ENCODE measurements at places on chromosomes 12 and 14.

GRCh38 chr12:64006211-64006825, 161.8 kb downstream of the SRGAP1 start:
- peak; percentile 51 for DNase-seq

DNA sequence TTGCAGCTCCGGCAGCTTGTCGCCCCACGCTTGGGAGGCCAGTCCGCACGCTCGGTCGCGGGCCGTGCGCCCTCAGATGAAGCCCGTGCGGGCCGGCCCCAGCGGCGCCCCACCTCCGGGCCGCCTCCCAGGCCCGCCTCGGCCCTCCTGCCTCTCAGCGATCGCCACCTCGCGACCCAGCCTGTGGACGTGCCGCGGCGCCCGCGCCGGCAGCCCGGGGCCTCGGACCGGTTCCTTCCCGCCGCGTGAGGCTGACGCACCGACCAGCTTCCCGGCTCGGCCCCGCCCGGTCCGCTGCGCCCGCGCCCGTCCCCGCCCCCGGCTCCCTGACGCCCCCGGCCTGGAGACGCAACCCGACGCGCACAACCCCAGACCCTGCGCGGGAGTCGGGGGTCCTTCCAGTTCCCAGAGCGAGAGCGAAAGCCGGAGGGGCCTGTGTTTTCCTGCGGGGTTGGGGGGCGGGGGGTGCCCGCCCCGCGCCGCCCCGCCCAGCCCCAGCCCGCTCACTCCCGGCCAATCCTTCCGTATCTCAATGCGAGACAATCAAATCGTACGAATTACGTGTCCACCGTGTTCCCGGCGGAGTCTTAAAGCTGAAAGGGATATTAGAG, at the start of gene ERO1A:
Gene ERO1A (minus strand): TSS at position 78 of the 611 bp plus-strand sequence. CDS start 77 bp downstream, at position 1.
- DNase-seq: peak; percentile 97

GRCh38 chr14:37179896-37180502, 7.6 kb upstream of the SLC25A21 start:
- DNase-seq: no peak

- DNase-seq: no peak
These were observed 194.6 kb downstream of the ERC1 start for GRCh38 chr12:1185460-1186182.

GRCh38 chr14:51095854-51096823, 1.2 kb upstream of the TRIM9 start:
- DNase-seq: peak; percentile 79

DNA sequence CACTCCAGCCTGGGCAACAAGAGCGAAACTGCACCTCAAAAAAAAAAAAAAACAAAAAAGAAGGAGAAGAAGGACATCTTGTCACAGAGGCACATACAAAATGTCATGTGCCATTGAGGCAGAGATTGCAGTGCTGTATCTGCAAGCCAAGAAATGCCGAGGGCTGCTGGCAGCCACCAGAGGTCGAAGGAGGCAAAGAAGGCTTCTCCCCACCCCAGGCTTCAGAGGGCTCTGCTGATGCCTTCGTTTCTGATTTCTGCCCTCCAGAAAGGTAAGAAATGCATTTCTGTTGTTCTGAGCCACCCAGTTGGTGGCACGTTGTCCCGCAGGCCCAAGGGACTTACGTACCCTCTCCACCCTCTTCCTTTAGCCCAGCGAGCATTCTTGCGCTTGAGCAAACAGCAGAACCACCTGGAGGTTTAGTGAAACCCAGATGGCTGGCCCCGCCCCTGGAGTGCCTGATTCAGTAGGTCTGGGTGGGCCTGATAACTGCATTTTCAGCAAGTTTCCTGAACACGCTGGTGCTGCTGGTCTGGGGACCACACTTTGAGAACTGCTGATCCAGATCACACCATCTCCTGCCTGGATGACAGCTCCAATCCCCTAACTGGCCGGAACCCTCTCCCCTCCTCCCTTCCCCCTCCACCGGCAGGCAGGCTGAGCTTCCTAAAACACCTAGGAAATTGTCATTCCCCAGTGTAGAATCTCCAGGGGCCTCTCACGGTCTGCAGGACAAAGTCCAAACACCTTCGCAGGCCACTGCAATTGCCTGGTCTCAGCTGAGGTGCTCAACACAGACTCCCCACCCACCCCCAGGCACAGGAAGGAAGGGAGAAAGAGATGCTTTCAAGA, 21.1 kb upstream of the SCARB1 start:
- DNase-seq: no peak

- DNase-seq: peak; percentile 71
These were observed 9.5 kb upstream of the BDKRB1 start for GRCh38 chr14:96246539-96246847.

- no peak for DNase-seq
These were observed 1107.3 kb downstream of the SLC6A15 start for GRCh38 chr12:83805156-83805772.

- DNase-seq: no peak
These were observed 10.8 kb downstream of the RBM19 start for GRCh38 chr12:113955109-113955970.

- DNase-seq: peak; percentile 37
These were observed 1.9 kb downstream of the PPP1R3E start for GRCh38 chr14:23300687-23301223.

DNA sequence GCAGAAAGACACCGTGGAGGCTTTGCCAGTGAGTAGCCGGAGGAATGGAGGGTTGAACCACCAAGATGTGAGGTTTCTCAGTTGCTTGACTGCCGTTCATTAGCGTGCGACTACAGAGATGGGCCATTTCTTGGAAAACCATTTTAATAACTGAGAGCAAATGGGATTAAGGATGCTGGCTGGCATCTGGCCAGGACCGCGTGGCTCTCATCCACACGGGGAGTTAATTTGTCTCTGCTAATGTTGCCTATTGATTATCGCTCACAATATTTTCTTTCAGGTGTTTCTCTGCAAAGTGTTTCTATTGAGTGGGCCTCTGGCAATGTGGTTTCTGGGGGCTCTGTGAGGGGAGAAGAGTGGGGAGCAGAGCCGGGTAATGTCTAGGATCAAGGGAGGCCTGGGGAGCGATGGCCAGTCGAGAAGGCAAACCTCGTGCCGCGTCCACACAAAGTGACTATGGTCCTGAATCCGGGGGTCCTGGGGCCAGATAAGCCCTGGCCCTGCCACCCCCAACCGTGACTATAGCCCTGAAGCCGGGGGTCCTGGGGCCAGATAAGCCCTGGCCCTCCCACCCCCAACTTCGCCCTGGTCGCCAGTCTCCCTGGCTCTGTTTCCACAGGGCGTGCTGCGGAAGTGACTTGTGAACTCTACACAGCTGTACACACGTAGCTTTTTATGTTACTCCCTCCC, 110.6 kb downstream of the PRMT8 start:
- DNase-seq: no peak

DNA sequence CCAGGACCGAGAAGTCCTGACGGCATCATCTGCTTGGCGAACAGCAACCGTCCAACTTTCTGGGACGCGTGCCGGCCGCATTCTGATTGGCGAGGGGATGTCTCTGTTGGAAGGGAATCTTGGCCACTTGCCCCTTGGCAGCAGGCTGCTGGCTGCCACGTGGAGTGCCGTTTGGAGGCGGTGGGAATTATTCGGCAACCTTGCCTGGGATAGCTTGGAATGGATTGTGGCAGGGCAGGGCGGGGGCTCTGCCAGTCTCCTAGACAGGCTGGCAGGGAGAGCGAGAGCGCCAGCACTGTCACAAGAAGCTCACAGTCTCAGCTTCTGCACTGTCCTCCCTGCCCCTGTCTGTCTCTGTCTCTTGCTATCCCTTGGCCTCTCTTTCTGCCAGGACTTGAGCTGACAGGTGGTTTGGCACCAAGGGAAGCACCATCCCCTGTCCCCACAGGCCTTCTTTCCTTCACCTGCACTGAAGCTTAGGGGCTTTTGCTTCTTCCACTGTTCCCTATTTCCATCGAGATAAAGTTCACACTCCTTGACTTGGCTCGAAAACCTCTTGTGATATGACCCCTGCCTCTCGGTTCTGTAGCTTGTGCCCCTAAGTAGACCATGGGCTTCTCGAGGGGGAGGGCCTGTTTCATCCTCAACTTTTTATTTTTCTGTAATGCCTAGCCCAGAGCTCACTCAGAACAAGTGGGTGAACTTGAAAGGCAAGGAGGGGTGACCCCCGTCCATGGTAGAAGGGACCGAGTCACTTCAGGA, 201.9 kb downstream of the PHETA1 start:
- no peak for DNase-seq

- DNase-seq: no peak
These were observed 164.1 kb downstream of the PHETA1 start for GRCh38 chr12:111204788-111205241.

DNA sequence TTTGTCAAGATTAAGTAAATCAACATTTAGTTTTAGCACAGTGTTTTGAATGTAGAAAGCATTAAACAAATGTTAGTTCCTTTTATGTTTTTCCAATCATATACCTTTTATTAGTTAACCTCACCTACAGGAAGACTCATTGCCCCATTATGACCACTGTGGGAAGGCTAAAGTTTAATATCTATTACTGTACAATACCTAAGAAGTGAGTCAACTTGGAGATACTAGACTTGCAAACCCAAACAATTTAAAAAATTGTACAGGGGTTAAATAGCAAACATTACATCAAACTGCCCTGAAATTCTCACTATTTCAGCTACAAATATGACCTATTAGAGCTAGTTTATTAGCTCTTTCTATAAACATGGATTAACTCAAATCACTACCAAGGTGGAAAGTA, 8.6 kb upstream of the G2E3 start:
- no peak for DNase-seq

DNA sequence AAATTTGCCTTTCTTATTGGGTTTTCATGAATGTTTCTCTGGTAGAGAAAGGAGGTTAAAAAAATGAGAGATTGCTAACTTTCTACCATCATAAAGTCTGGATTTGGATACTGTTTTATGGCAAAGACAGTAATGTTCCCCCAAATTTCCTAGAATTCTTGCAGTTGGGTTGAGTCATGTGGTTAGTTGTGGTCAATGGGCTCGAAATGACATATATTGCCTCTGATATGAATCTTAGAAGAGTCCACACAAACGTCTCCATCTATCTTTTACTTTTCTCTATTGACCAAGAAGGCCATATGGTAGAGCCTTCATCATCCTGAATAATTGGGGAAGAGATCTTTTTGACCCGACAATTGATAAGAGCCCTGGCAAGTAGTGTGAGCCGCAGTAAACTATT, 119.5 kb upstream of the PMCH start:
- DNase-seq: no peak

GRCh38 chr14:97456958-97457357, 659.8 kb downstream of the VRK1 start:
- peak; percentile 1 for DNase-seq

DNA sequence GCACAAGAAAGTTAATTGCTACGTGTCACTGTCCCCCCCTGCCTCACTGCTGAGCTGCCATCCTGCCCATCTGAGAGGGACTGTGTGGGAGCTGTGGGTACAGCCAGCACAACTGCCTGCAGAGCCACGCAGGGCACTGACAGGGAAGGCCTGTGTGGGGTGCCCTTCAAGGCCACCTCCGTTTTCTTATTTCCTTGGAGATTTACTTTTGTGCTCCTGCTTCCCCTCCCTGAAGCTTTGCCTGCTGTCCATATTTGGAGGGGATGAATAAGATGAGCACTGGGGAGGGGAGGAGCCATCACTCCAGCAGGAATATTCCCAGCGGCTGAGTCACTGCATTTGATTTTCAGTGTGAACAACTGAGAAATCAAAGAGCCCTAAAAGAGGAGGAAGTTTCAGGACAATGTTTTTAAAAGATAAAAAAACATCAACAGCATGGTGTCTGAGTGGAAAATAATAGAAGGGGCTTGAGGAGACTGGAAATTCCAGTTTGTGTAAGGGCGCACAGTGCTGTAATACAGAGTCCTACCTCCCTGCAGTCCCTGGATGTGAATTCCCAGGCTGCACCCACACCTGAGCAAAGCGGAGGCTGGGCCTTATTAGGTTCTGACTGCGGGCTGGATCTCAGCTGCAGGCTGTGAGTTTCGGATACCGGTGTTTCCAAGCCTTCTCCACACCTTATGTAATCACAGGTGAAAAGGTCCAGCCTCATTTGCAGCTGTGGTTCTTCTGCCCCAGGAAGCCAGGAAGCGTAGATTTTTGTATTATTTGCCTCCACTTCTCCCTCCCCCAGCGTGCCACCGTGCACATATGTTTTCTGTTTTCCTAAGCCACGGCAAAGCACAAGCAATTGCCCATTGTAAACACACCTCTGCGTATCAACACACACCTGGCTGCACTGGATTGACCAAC, 192.6 kb upstream of the BCL2L14 start:
- DNase-seq: peak; percentile 89

DNA sequence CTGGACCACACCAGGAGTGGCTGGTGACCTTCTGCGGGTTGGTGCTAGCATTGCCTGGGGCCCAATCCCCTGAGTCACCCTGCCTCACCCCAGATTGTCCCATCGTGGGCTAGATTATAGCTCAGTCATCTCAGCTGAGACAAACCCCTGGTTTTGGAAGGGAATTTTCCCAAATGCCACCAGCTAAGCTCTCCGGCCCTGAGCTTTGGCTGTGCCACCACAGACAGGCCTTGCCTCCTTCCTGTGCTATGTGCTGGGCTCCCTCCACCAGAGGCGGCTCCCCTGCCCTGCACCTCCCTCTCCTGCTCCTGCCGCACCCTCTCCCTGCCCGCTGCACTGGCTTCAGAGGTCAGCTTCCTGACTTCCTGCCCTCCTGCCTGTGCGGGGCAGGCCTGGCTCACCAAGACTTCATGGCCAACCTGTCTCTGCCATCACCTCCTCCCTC, 196.3 kb downstream of the TSPAN9 start:
- DNase-seq: no peak

DNA sequence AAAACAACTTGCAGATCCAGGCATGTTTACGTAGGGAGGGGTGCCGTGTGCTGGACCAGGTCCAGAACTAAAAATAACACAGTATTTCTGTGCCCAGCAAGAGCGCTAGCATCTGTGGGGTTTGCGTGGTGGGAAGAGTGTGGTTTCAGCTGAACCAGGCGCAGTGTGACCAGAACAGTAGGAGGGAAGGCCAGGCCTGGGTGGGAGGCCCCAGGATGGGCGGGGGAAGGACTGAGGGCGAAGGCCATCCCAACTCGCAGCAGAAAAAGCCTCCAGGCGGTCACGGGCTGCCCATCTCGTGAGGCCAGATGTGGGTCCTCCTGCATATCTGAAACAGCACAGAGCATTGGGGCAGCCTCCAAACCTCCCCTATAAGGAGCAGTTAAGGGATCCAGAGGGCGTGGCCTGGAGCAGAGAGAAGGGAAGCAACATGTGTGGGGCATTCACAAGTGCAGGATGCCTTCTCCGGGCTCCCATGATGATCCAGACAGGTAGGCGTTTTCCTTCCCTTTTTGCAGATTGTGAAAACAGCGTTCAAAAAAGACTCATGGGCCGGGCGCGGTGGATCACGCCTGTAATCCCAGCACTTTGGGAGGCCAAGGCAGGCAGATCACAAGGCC, 17.8 kb upstream of the CD9 start:
- DNase-seq: peak; percentile 79

DNA sequence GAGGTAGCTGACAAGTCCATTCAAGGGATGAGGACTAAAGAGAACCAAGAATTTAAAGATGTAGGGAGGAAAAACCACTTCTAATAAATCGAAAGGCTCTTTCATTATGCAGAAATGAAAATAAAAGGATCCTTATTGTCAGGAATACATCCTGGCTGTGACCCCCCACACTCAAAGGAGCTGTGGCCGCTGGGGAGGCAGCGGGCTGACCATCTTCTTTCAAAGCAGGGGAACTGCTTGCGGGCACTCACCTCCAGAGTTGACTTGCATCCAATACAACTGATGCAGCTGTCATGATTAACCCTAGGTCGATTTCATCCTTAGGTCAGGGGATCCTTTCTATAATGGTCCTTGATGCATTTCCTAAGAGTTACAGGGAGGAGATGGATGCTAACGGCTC, 35.3 kb downstream of the TRAFD1 start:
- DNase-seq: no peak
